Right renal cortex interstitium (tissue), 3 donors: ENCODE measurements at places on chromosomes 2 and 18. TPM values are rescaled to one million over a fixed set of nuclear protein-coding genes. Genes with fewer than 3 reads are reported as not detected.

IGFBP2 gene
- polyA plus RNA-seq = 152 TPM

C1QL2 gene
- not detected for polyA plus RNA-seq

AMER3 gene
- polyA plus RNA-seq = 0.01 TPM

ECEL1 gene
- polyA plus RNA-seq = 13.7 TPM

CCDC102B gene
- 8.6 TPM for polyA plus RNA-seq

TOGARAM2 gene
- 0.86 TPM for polyA plus RNA-seq

DNA sequence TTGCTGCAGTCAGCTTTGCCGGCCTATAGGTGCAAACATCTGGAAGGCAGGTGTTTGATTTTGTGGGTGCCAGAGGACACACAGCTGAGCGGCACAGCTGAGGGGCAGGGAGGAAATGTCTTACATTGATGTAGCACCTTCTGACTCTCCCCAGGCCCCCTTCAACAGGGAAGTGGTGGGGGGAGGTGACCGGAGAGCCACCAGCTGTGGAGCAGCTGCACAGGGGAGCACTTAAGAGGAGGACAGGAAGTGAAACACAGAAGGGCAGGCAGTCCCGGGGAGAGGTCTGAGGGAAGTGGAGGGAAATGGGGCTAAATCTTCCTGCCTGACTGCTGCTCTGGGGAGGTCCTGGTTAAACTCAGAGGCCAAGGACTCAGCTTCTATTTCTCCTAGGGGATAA is 409.1 kb downstream of the TNS1 start:
- no peak for DNase-seq

DNA sequence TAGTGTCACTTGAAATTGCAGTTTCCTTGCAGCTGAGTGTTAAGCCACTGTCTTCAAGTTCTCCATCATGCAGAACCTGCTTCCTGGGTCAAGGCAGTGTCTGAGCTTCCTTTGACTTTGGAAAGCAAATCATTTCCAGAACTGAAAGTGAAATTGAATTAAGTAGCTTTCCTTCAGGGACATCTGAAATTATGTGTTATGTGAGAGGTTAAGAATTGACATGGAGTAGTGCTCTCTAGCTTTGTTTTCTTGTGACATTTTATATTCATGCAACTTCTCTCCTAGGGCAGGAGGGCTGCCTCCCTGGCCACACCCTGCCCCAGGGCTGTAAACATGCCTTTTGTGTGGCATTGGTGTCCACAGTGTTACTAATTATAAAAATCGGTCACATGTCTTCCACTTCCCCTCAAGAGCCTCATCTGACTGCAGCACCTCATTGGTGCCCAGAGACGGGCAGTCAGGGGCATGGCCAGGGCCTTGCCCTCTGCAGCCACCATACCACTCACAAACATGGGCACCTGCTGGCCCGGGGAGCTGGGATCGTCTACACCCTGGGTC is 14.4 kb downstream of the RAB12 start:
- DNase-seq = no peak

- DNase-seq = no peak
Measured at GRCh38 chr2:169964740-169965139, 137.5 kb downstream of the UBR3 start.

GRCh38 chr2:217732992-217733391 is 269.8 kb downstream of the TNS1 start:
- no peak for DNase-seq

- DNase-seq = no peak
Measured at GRCh38 chr2:197307933-197308521, 2.6 kb downstream of the ANKRD44 start.

DNA sequence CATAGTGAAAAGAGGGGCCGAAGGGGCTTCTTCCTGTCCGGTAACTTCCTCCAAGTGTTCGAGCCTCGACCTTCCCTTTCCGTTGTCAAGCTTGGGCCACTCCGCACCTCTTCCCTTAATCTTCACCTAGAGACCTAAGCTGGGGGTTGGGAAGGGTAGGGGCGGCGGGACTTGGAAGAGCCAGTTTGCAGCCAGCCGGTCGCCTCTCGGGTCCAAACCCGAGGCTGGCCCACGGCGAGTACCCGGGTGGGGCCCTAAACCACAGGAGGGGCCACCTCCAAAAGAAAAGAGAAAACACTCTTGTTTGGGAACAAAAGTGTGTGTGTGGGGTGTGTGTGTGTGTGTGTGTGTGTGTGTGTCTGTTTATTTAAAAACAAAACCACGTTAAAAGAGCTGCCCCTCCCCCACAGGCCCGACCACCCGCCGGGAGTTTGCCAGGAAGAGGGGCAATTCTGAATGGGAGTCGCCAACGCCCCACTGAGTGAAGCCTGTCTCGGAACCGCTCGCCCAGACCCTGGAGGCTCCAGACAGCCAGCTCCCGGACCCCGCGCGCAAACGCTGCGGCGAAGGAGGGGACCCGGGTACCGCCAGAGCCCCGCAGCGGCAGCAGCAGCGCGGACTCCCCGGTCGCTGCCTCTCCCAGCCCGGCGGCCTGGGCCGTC is 488 bp upstream of the RHOB start:
- no peak for DNase-seq

- no peak for DNase-seq
Measured at GRCh38 chr2:177598326-177599138, 206.0 kb downstream of the AGPS start.

GRCh38 chr2:111209045-111209514 is 88.4 kb downstream of the BCL2L11 start:
- DNase-seq = no peak
